HuH-7.5 (cell line): ENCODE measurements at places on chromosomes 12 and 14.

- peak; percentile 56 for DNase-seq
Measured at GRCh38 chr12:69475237-69475975, 5.2 kb downstream of the FRS2 start.

DNA sequence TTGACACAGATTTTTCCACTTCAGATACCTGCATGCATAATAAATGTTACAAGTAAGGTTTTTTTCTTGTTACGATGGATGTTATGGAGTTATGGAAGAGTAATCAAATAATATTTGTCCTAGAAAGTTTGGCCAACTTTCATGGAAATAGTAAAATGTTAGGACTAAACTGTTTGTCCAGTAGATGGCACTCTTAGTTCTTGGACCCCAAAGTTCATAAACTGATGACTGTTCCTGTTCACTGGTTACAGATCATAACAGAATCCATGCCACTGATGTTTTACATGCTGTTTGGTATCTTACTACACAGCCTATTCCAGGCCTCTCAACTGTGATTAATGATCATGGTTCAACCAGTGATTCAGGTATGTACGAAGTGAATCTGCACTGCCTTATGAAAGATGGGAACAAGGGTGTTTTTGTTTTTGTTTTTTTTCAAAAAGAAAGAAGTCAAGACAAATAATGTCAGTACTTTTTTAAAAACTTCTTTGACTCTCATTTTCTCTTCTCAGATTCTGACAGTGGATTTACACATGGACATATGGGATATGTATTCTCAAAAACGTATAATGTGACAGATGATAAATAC lies 48.8 kb upstream of the SLCO1C1 start:
- peak; percentile 9 for DNase-seq

- no peak for DNase-seq
Measured at GRCh38 chr12:100473716-100474150, at the start of gene NR1H4. Gene NR1H4, plus strand, starts transcription at chr12:100473866. Its CDS starts 19,458 bp downstream, at chr12:100493324.

DNA sequence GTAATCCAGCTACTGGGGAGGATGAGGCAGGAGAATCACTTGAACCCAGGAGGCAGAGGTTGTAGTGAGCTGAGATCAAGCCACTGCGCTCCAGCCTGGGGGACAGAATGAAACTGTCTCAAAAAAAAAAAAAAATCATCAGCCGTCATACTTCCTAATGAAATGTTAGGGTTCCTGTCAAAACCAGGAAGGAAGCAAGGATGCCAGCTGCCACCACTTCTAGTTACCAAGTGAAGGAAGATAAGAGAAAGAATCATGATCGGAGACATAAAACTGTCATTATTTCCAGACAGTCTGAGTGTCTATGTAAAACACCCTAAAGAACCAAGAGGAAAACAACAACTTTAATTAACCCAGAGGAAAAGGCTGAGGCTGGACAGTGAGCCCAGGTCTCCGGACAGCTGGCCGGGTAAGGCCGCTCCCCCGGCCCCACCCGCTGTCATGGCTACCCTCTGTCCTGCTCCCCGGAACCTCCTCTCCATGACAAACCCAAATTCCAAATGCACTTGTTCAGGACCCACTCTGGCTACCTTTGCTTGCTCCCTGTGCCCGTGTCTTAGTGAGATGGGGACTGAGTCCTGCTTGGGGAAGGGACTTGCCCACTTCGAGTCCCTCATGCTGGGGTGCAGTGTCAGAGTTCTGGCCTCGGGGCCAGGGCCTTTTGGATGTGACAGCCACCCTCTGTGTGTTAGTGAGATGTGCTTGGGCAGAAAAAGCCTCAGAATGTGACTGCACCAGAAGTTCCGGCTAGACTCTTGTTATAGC lies 29.0 kb downstream of the SLC6A12 start:
- no peak for DNase-seq

DNA sequence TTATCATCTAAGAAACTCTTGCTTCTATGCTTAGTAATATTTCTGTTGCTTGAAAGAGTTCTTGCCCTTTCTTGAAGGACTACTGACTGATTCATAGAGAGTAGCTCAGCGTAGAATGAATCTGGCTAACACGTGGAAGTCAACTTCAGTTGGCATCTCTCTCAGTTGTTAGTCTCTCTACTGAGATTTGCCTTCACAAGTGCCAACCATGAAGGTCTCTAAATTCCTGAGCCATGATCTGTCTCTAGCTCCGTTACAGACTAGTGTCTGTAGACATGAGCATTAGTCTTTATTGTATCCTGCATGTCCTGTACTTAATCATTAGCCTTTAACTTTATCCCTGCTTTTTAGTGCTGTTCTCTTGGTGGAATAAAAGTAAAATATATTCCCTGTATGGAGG lies 19.1 kb upstream of the ALX1 start:
- no peak for DNase-seq

DNA sequence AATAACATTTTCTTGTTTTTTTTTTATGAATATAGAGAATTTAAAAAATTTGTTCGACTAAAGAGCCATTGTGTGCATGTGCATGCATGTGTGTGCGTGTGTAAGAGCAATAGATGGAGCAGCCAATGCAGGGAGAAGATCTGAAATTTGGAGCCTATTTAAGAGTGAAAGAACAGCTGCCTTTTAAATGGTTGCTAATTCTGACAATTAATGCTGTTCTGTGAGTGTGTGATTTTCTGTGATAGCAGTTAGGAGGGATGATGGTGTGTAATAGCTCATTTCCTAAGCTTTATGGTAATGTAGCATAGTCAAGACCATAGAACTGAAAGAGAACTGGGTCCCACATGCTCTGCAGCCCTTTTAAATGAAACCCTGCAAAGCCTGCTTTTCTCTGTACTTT lies 137.9 kb downstream of the NRXN3 start:
- DNase-seq: no peak

GRCh38 chr12:50728417-50728816 lies 35.5 kb upstream of the ATF1 start:
- DNase-seq: no peak

DNA sequence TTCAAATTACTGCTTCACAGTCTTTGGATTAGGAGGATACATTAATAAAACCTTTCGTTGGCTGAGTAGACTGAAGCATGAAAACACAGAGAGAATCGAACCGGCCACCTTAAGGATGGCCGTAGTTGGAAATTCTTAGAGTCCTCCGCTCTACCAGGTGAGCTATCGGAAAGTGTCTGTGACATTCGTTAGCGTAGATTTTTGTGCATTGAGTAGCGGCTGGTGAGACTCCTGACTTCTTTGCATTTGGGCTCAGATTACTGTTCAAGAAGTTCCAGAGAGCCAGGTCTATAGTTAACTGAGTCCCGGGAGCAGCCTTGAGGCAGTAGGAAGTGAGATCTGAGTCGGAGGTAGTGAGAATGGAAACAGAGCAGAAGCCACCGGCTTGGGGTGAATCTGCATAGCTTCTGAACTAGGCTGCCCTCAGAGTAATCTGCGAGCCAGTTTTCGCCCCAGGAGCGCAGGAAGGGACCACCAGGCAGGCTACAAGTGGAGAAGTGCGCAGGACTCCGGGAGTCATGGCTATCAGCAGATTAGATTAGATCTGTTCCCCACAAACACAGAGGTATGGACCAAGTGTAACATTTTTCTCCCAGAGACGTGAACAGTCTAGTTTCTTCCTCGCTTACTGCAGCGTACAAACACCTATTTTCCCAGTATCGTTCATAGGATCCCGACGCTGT lies 11.0 kb downstream of the OR6S1 start:
- no peak for DNase-seq

DNA sequence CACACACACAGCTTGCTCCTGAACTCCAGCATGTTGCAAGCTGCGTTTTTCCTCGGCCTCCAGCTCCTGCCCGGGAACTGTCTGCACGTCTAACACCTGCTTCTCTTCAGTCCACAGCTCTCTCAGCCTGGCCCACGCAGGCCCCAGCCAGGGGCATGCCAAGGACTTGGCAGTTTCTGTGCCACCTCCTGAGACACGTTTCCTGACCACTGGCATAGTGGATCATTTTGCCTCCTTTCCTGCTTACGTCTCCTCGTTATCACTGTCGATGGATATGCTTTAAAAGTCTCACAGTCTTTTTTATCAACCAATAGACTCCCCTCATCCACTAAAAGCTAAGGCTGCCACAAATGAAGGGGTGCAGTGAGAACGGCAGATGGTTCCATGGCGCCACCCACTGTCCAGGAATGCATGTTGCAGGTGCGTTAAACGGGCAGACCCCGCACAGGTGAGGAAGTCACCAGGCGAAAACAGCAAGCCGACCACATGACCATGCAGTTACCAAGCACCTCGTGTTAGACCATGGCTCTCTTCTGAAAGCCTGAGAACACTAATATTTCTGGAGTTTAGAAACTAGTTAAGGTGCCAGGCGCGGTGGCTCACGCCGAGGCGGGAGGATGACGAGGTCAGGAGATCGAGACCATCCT lies 14.7 kb upstream of the TEAD4 start:
- DNase-seq: peak; percentile 56

GRCh38 chr12:65895759-65896656 lies 71.7 kb downstream of the HMGA2 start:
- DNase-seq: no peak

DNA sequence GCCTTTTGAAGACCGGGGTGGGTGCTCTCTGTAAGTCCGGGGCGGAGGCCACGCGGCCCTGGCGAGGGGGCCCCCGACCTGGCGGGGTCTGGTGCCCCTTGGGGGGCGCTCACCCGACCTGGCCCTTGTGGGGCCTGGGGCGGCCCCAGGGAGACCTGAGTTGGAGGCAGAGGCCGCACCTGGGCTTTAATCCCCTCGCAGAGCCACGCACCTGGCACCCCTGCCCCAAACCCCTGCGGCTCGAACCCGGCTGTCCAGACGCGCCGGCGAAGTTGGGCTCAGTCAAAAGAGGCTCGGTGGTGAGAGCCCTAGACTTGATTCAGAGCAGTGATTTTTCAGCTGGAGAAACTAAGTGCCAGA lies 267 bp downstream of the CFAP251 start:
- no peak for DNase-seq

- no peak for DNase-seq
Measured at GRCh38 chr14:95318399-95319311, 1.1 kb downstream of the CLMN start.

DNA sequence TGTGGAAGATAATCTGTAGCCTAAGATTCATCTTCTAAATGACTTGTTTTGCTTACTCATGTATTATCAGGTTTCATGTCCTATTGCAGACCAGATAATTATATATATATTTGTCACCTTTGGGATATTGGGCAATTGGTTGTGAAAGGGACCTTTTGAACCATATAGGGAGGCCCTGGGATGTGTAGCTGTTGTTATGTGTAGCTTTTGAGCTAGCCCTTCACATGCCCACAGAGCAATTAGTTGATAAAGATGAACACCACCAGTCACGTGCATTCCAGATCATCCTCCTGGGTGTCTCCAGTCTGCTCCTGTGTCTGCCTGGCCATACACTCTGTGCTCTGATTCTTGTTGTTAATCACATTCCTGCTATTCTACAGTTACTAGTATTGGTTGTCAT lies 431.2 kb upstream of the FBXO33 start:
- no peak for DNase-seq

DNA sequence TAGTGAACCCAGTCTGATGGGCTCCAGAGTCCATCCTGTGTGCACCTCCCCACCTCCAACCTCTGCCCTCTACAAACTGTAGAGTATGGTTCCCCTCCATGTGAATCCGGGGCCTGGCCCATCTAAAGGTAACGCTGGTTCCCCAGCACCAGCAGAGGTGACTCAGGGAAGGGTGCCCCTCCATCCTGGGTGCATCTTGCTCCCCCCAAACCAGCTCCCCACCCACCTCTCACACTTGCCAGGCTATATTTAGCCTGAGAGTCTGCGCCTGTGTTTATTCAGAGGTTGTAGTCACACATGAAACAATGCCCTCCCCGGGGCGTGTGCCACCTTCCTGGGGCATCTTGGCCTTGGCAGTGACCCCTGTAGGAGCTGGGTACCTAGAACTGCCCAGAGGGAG lies 26.2 kb downstream of the RASAL1 start:
- DNase-seq: peak; percentile 12

- DNase-seq: no peak
Measured at GRCh38 chr14:54597795-54598443, 31.0 kb downstream of the SAMD4A start.

DNA sequence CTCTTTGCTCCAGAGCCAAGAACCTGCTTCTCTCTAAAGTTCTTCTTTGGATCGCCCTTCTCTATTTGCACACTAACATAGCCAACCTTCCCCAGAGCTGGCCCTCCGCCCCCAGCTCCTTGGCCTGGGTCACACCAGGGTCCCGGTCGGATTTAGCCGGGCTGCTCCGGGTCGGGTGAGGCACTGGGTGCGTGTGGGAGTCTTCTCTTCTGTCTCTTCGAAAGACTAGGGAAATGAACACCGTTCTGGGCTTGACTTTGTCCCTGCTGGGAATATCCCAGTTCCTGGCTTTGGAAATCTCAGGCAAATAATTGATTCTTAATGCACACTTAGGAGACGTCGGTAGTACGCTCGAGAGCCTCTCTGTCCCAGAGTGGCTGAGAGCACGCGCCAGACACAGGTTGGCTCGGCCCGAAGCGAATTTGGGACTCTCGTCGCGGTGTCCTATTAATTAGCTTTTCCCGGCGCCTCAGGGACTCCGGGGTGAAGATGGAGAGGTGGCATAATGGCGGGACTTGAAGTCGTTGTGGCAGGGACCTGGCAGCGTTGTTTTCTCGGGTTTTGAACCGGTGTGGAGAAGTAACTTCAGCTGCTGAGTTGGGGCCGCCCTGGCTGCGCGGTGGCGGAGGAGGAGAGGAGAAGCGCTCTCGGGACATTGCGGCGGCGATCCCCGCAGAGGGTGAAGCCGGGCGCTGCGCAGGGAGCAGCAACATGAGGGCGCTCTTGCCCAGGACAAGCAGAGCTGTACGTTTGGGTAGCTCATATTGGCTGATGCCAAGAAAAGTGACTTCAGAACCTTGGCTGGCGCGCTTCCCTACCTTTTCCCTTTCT lies 7.5 kb downstream of the FOXG1 start:
- DNase-seq: peak; percentile 54

- no peak for DNase-seq
Measured at GRCh38 chr14:68365228-68365627, 427.6 kb downstream of the ZFP36L1 start.

GRCh38 chr12:68356060-68356695 lies 24.0 kb upstream of the MDM1 start:
- no peak for DNase-seq

DNA sequence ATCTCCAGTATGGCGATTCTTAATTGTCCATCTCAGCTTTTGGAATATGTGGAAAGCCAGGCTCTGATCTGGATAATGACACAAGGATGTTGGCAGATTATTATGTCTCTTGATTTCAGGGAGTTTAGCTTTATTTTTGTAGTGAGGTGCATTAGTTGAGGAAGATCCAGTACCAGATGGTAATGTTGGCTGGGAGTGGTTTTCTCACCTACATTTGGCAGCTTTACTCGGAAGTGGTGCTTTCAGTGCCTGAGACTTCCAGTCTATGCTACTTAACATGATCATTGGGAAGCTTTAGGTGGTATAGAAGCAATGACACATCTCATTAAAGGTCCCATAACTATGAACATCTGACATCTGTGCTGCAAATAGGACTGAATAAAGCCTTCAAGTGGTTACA lies 7.5 kb downstream of the SLC15A5 start:
- no peak for DNase-seq
